Aorta (tissue), 5 donors: ENCODE measurements at places on chromosomes 5 and 9. TPM values are rescaled to one million over a fixed set of nuclear protein-coding genes. Genes with fewer than 3 reads are reported as not detected.

CTXN3 gene
- not detected for total RNA-seq

PTGER4 gene
- 10.0 TPM for total RNA-seq

- H3K4me1 ChIP-seq, result no peaks in the 10 kb centered on the region
- no peak overlapping the region for H3K27ac ChIP-seq
- H3K4me3 ChIP-seq, result no peak overlapping the region
Observed at GRCh38 chr5:157761690-157762621, 18.4 kb downstream of the LSM11 start.

- no peak overlapping the region for H3K4me3 ChIP-seq
- DNase-seq, result no peak
- H3K4me1 ChIP-seq, result peaks cover 7% of the 10 kb centered on the region
- H3K27ac ChIP-seq, result no peak overlapping the region
Observed at GRCh38 chr5:158839638-158840037, 260.1 kb downstream of the EBF1 start.
